ENCODE measurements at places on chromosomes 1 and 21.

- no peak for DNase-seq
Measured at GRCh38 chr1:14090531-14090930, 390.5 kb downstream of the PRDM2 start.

GRCh38 chr1:204962742-204963632 lies 80.0 kb upstream of the CNTN2 start:
- DNase-seq: peak; percentile 70

DNA sequence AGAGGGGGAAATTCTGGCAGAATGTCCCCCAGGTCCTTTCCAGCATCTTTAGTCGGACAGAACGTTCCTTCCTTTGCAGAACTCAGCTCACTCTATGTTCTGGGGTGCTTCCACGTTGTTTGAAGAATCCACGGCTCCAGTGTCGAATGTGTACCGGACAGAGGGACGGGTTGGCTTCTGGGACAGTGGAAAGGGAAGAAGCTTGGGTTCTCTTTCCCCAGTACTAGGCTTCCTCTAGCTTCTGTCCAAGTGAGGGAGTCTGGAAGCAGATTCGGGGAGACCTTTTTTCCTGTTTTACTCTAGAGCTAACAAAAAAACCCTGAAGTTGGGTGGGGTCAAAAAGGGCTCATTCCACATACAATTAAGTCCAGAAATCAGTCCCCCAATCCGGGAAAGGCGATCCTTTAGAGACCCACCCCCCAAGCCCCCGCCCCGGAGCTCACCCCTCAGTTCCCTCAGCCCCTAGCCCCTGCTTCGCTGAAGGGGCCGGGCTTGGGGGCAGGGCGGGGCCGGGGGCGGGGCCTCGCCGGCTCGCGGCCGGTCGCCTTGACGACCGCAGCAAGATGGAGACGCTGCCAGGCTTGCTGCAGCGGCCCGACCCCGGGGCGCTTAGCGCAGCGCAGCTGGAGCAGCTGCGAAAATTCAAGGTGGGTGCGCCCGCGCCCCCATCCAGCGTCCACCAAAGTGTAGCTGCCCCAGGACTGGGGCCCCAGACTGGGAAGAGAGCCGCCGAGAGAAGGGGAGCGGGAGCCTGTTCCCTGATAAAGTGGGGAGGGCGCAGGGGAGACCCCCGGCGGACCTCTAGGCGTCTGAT lies at the start of gene RIIAD1:
Gene RIIAD1 (plus strand): TSS at position 549 of the 814 bp plus-strand sequence. CDS start 15 bp downstream, at position 564.
- peak; percentile 56 for DNase-seq

- DNase-seq: no peak
Measured at GRCh38 chr1:241331328-241332036, 25.5 kb downstream of the RGS7 start.

- DNase-seq: no peak
Measured at GRCh38 chr1:233982827-233983518, 78.5 kb downstream of the SLC35F3 start.

DNA sequence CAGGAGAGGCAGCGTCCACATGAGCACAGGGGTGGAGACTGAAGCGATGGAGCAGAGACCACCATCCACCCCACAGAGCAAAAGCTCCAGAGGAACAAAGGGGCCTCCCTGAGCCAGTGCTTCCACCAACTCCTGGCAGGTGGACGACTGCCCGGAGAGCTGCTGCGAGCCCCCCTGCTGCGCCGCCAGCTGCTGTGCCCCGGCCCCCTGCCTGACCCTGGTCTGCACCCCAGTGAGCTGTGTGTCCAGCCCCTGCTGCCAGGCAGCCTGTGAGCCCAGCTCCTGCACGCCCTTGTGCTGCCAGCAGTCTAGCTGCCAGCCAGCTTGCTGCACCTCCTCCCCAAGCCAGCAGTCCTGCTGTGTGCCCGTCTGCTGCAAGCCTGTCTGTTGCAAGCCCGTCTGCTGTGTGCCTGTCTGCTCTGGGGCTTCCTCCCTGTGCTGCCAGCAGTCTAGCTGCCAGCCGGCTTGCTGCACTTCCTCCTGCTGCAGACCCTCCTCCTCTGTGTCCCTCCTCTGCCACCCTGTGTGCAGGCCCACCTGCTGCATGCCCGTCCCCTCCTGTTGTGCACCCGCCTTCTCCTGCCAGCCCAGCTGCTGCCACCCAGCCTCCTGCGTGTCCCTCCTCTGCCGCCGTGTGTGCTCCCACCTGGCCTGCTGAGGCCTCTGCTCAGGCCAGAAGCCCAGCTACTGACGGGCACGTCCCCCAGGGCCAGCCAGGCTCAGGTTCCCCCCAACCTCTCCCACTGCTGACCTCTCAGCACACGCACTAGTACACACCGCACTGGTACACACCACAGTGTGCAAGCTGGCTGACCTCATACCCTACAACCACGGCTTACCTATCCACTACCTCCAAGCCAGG lies 5.4 kb downstream of the KRTAP10-12 start:
- no peak for DNase-seq

GRCh38 chr1:67393737-67394136 lies 36.5 kb downstream of the SERBP1 start:
- DNase-seq: no peak

- DNase-seq: no peak
Measured at GRCh38 chr1:59039551-59039950, 255.7 kb upstream of the JUN start.

DNA sequence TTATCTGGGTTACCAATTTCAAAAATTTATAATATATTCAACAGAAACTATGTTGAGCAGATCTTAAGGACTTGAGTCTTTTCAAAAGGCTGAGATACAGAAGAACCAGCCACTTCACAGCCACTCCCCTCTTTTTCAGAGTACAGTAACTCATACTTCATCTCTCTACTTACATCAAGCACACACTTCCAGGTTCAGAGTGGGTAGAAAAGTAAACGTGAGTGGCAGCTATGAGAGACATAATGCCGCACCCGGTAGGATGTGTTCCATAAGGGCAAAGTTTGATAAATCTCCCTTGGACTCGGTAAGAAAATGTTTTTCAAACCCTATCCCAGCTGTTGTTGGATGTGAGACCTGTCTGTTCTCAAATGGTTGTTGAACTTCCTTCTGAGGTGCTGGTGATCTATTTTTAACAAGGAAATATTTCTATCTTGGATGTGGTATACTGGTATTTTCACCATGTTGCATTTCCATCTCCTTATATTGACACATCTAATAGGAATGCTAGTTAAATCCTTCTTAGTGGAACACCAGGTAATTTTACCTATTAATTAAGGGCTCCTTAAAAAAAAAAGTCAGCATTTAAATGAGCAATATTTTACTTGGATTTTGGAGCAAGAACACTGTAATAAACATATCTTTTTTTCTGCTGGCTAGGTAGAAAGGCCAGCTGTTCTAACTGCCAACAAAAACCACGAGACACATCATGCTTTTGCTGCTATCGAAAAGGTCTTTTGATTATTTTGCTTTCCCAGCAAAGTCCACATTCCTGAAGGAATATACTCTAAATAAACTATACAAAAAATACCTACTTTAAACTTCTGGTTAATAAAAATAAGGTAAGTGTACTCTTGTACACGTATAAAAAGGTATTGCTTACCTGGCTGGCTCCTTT lies 28.2 kb downstream of the CNN3 start:
- no peak for DNase-seq

GRCh38 chr1:171179318-171180227 lies 5.5 kb upstream of the FMO2 start:
- DNase-seq: no peak

- no peak for DNase-seq
Measured at GRCh38 chr1:213985209-213986019, 2.4 kb upstream of the PROX1 start.

DNA sequence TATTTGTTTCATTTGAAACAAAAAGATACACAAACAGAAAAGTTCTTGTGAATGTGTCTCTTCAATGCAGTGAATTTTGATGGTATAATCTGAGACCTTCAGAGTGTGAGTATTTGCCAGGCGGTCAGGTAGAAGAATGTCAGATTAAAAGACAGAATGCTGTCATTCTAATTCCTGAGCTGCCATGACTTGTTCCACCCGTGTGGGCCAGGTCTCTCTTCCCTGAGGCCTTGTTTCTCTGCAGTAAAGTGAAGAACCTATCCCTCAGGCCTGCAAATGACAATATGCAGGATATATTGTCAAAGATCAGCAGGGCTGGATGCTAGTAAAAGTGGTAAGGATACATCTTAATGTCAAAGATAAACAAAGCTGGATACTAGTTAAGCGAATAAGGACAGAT lies 111.4 kb downstream of the ZP4 start:
- no peak for DNase-seq

DNA sequence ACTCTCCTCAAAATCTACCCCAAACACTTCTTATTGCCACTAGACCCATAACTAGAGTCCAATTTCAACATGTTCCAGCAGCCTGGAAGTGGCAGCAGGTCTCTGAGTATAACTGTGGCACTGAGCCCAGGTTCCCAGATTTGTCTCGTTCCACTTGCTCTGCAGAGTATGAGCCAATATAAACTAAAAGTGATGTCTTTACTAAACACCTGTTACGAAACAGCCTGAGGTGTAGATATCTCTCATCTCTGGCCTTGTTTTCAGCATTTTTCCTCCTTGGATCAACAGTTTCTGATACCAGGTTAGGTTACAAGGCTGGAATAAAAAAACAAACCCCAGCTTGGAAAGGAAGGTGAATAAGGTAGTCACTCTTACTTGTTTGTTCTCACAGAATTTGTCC lies 25.2 kb upstream of the PRDX6 start:
- no peak for DNase-seq

- no peak for DNase-seq
Measured at GRCh38 chr1:230827081-230827681, 41.1 kb downstream of the C1orf198 start.

DNA sequence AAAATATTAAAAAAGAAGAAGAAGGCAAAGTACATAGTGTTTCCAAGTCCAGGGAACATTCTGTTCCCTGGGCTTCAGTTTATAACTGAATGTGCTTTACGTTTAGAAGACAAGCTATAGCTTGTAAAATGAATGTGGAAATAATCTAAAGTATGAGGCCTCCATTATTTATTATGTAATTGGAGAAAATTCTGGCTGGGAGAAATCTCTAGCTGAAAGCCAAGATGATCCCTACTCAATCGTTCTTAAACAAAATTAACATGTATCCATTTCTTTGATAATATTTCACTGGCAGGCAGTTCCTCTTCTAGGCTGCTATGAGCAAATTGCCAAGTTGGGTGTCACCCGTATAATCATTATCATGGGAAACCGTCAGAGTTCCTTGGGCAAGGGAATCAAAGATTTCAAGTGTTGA lies 52.2 kb upstream of the ETS2 start:
- DNase-seq: no peak

- DNase-seq: no peak
Measured at GRCh38 chr1:193662030-193662429, 475.6 kb upstream of the B3GALT2 start.

DNA sequence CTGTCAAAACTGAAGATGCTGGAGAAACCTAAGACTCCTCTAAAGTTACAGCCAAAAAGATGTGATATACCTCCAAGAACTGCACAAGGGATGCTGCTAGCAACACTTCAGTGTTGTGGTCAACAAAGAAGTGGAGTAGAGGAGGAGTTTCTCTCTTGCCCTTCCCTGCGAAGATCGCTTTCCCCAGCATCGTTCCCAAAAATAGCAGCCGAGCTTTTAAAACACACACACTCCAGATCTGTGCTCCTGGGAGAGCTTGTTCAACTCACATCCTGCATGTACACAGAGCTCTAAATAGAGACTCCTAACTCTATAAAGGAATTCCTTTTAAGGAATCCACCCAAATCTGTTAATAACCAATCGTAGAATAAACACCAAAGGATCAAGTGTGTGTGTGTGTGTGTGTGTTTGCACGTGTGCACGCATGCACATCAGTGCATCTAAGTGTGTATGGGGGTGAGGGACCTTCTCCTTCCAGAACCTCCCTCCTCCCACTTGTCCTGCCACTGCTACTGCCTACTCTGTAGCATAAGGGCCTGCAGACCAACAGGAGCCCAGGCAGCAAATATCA lies 58.5 kb downstream of the PSMG1 start:
- DNase-seq: no peak

DNA sequence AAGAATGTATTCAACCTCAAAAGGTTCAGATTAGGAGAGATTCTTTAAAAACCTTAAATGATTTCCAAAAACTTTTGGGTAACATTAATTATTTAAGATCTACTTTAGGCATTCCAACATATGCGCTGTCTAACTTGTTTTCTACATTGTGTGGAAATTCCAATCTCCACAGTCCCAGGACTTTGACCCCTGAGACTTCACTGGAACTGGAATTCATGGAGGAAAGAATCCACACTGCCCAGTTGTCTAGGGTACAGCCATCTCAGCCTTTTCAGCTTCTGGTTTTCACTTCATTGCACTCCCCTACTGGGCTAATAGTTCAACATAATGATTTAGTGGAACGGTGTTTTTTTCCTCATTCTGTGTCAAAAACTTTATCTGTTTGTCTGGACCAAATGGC lies 161.5 kb downstream of the IER5 start:
- DNase-seq: no peak
